ENCODE measurements at places on chromosomes 16 and 17.
A peak's percentile ranks its signal among the peaks of the same experiment; 100 is the strongest.

DNA sequence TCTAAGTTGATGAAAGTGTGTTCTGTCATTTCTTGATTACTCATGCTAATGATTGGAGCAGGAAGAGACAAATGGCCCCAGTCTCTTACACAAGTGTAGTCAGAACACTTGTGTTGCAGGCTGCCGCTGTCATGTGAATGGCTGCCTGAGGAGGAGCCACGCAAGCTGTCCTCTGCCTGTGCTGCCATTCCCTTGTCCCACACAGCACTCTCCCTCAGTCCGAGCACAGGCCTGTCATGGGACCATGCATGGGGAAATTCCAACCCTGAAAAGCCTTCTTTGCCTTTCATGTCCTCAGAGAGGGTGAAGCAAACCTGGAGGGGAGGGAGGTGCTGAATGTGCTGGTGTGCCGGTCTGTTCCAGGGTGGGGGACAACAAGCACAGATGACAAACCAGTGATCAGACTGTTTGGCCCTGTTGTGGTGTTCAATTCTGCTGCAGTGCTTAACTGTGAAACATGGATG, 109.4 kb downstream of the MRTFB start:
- no peak for DNase-seq

GRCh38 chr16:252366-253337, 18.0 kb downstream of the FAM234A start:
- no peak for DNase-seq

- DNase-seq: no peak
Observed at GRCh38 chr17:60891149-60891548, 213.5 kb downstream of the BCAS3 start.

- peak; percentile 48 for DNase-seq
Observed at GRCh38 chr16:3857189-3858043, 23.1 kb downstream of the CREBBP start.

All from EL (cell line).